ENCODE measurements at places on chromosomes 13 and 19.
A peak's percentile ranks its signal among the peaks of the same experiment; 100 is the strongest.

DNA sequence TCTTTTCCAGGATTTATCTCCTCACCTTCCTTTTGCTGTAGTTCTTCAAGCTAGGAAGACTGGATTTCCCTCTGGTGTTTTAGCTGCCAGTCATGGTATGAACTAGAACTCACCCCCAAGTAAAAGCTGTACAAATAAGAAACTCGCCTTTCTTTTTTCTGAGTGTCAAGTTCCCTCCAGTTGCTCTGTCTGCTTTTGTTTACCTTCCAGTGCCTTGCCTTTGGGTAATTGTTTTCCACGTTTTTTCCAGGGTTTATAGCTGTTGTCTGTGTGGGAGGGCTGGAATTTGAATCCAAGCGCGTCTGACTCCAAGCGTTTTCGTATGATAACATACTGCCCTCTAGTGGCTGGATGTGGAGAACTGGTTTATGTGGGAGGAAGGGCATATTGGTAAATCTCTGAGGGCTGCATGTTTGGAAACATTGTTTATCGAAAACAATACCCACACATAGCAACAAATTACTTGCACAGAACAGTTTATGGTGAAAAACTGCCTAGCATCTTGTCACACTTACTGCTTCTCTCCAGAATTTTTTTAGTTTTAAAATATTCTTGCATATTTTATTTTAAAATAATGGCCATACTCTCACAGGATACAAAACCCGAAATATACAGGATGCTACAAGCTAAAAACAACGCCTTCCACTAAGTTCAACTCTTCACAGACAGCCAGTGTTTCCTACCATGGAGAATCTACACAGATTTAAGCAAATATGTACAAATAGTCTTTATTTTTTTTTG lies 19.2 kb downstream of the RCN3 start:
- peak; percentile 89 for DNase-seq

DNA sequence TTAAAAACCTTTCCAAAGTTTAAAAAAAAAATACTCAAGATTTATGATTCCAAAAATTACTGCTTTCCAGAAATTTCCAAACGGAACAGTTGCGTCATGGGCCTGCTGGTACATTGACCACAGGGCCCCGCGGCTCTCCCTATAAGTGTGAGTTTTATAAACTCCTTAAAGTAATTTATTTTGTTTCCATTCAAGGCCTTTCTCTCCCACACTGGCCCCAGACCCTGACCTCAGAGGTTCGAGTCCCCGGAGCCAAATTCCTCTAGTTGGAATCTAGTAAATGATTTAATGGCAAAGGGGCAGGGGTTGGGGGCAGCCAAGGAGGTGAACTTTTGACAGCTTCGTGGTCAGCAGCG lies 97.5 kb downstream of the INSR start:
- no peak for DNase-seq

DNA sequence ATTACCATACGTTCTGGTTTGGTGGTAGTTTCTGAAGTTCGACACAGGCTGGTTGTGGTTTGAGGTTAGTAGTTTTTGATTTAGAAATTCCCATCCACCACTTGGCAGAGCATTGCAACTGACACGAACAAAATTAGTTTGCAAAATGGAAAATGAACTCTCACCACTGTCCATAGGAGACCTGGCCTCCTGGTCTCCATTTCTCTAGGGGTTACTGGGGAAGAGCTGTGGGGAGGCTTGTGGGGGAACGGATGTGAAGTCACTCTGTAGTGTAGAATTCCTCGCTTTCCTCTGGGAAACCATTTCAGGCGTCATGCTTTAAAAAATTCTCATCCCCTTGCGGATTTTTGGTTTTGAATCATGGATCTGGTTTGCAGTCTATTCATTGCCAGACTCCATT lies 321.5 kb upstream of the MAB21L1 start:
- no peak for DNase-seq

- no peak for DNase-seq
Measured at GRCh38 chr19:27774337-27774736, 1438.6 kb downstream of the UQCRFS1 start.

DNA sequence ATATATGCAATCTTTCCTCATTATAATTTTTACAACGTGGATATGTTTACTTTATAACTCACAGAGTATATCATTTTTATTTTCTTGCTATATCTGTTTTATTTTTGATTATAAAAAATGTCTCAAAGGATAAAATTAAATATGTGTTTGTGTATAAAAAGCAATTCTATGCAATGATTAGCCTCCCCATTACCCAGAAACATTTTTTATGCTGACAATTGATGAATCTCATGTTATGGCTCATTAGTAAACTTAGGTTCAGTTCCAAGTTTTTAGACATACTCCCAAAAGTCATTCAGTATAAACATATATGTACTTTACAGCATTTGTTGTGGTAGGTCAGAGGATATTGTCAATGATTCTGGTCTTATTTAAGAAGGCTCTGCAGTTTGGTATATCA lies 540.1 kb upstream of the SPRY2 start:
- DNase-seq: no peak
